ENCODE measurements at places on chromosomes 1 and 21. TPM values are rescaled to one million over a fixed set of nuclear protein-coding genes. Genes with fewer than 3 reads are reported as not detected.

TENT5C gene
- total RNA-seq = 7.0 TPM

OR2T33 gene
- not detected for total RNA-seq

ARMH1 gene
- not detected for total RNA-seq

CD247 gene
- total RNA-seq = not detected

LRRC52 gene
- total RNA-seq = not detected

GNB1 gene
- 320 TPM for total RNA-seq

CD160 gene
- not detected for total RNA-seq

DNA sequence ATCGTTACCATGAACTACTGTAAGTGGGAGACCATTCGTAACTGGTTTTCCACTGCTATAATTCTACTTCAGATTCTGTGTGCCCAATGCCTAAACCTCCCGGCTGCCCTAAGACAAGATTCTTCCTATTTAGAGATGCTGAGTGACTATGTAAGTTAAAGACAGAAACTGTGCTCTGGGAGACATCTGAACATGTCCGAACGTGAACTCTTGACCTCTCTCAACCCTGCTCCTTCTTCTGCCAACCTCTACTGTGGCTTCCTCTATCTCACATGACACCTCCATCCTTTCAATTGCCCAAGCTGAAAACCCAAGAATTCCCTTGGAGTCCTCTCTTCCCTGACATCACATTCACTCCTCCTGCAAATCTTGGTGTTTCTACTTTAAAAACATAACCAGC is 182.9 kb downstream of the AKT3 start:
- no peaks in the 10 kb centered on the region for H3K27me3 ChIP-seq
- no peaks in the 10 kb centered on the region for H3K36me3 ChIP-seq
- no peak overlapping the region for H3K27ac ChIP-seq
- H3K4me1 ChIP-seq = no peaks in the 10 kb centered on the region
- DNase-seq = no peak

DNA sequence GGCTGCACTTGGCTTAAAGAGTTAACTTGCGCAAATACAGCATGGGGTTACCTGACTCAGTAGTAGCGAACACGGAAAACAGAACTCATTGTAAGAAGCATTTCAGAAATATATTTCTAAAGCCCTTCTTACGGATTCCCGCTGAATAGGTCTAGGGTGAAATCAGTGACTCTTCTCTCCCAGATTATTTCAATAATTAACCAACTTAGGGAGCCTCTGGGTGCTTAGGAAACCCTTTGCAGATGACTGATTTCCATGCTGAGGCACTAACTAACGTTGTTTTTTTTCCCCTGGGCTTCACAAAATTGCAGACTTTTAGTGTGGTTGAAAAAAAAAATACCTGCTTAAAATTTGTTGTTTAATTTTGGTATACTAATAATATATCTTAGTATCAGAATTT is 40.3 kb downstream of the BTG3 start:
- H3K36me3 ChIP-seq = no peaks in the 10 kb centered on the region
- no peak for DNase-seq
- H3K4me3 ChIP-seq = no peak overlapping the region
- H3K4me1 ChIP-seq = no peaks in the 10 kb centered on the region

DNA sequence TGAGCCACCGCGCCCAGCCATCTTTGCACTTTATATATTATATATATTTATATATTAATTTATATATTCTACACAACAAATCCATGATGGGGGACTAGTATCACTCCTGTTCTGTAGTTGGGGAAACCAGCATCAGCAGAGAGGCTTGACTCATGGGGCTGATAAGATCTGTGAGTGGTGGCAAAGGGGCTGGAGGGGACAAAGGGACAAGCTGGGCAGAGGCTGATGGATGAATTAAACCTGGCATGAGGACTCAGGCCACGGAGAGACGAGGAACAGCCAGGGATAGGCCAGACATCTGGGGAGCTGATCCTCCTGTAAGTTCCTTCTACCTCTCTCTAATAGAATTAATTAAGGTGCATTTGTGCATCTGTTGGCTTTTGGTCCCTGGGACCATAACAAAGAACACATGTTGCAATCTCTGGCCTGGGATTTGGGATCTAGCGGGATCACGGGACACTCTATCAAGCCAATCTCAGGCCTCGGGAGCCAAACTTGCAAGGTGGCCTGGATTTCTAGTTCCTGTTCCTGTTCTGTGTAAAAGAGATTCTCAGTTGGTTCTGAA is 7.6 kb downstream of the CNR2 start:
- H3K27me3 ChIP-seq = no peaks in the 10 kb centered on the region
- H3K36me3 ChIP-seq = no peaks in the 10 kb centered on the region
- H3K27ac ChIP-seq = no peak overlapping the region
- DNase-seq = no peak
- no peak overlapping the region for H3K4me3 ChIP-seq

DNA sequence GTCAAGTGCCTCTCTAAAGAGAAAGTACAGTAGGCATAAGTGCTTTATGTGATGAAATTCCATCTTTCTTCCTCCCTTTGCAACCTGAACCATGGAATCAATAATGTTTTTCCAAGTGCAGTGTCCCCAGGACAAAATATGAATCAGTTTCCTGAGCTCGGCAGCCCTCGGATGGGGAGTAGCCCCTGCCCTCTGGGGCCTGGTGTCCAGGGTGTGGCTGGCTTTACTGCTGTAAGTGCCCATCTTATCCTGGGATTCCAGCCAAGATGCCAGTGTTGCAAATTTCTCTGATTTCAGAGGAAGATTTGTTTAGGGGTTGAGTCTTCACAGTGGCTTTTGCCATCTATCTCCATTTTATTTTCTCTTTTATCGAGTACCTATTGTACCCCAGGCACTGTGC is 40.5 kb upstream of the SRP9 start:
- no peak overlapping the region for H3K4me3 ChIP-seq
- no peaks in the 10 kb centered on the region for H3K4me1 ChIP-seq
- H3K36me3 ChIP-seq = no peaks in the 10 kb centered on the region
- no peak for DNase-seq
- no peak overlapping the region for H3K27ac ChIP-seq

GRCh38 chr1:84701376-84701775 is 11.1 kb upstream of the SSX2IP start:
- no peaks in the 10 kb centered on the region for H3K36me3 ChIP-seq
- no peak overlapping the region for H3K4me3 ChIP-seq
- no peak for DNase-seq
- H3K4me1 ChIP-seq = no peaks in the 10 kb centered on the region
- no peaks in the 10 kb centered on the region for H3K27me3 ChIP-seq

DNA sequence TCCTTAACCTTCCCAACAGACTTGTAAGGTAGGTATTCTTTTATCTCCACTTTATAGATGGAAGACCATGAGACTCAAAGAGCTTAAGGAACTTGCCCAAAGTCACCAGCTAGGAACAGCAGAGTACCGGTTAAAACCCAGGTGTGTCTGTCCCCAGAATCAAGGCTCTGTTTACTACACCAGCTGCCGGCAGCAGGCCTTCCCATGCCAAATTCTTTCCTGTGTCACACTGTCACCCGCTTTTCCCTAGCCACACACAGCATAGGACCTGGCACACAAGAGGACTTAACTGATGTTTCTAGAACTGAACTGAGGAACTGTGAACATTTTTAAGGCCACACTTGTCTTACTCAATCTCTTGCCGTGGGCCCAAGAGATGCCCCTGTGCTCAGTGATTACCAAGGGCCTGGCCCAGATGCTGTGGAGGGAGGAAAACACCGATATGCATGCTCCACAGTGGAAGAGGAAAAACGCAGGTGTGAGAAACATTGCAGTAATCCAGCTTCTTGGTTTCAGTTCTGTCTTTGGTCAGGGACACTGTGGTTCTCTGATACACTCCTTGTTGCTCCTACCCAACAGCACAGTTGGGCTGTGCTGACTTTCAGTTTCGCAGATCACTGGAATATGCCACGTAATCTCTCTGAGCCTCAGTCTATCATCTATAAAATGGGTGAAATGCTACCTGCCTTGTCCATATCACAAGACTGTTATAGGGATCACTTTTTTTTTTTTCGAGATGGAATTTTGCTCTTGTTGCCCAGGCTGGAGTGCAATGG is 13.9 kb upstream of the LY9 start:
- H3K4me1 ChIP-seq = no peaks in the 10 kb centered on the region
- H3K36me3 ChIP-seq = no peaks in the 10 kb centered on the region
- H3K27ac ChIP-seq = no peak overlapping the region
- H3K4me3 ChIP-seq = no peak overlapping the region
- no peaks in the 10 kb centered on the region for H3K27me3 ChIP-seq
- no peak for DNase-seq

- DNase-seq = no peak
- no peaks in the 10 kb centered on the region for H3K27me3 ChIP-seq
- H3K36me3 ChIP-seq = no peaks in the 10 kb centered on the region
- H3K4me1 ChIP-seq = no peaks in the 10 kb centered on the region
- H3K4me3 ChIP-seq = no peak overlapping the region
- no peak overlapping the region for H3K27ac ChIP-seq
Measured at GRCh38 chr21:42834726-42835191, 44.6 kb downstream of the WDR4 start.

DNA sequence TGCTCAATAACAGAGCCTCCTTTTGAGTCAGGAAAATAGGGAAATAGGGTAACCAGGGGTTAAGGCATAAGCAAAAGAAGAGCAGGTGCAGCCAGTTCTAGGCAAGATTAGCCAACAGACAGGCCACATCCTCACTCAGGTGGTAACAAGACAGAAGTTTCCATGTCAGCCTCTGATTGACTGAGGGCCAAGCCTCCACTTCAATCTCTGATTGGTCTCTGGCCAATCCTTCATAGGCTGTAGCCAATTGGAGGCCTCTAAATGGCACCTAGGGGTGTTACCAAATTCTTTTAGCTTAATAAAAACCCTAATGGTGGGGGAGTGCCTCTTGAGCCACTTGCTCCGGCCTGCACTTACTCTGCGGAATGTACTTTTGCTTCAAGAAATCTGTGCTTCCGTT is 37.2 kb downstream of the LACTBL1 start:
- no peak for DNase-seq
- no peak overlapping the region for H3K27ac ChIP-seq
- no peaks in the 10 kb centered on the region for H3K4me1 ChIP-seq
- H3K4me3 ChIP-seq = no peak overlapping the region
- H3K36me3 ChIP-seq = no peaks in the 10 kb centered on the region

- DNase-seq = no peak
- H3K27me3 ChIP-seq = no peaks in the 10 kb centered on the region
- H3K27ac ChIP-seq = no peak overlapping the region
- no peaks in the 10 kb centered on the region for H3K4me1 ChIP-seq
- no peak overlapping the region for H3K4me3 ChIP-seq
- no peaks in the 10 kb centered on the region for H3K36me3 ChIP-seq
Measured at GRCh38 chr1:234591131-234591530, 18.8 kb downstream of the IRF2BP2 start.

GRCh38 chr1:216935901-216936300 is 212.7 kb upstream of the ESRRG start:
- no peaks in the 10 kb centered on the region for H3K36me3 ChIP-seq
- no peak overlapping the region for H3K27ac ChIP-seq
- no peaks in the 10 kb centered on the region for H3K4me1 ChIP-seq
- no peaks in the 10 kb centered on the region for H3K27me3 ChIP-seq

- H3K4me1 ChIP-seq = no peaks in the 10 kb centered on the region
- no peak overlapping the region for H3K4me3 ChIP-seq
- H3K27ac ChIP-seq = no peak overlapping the region
- no peaks in the 10 kb centered on the region for H3K27me3 ChIP-seq
Measured at GRCh38 chr1:77900687-77901293, 12.4 kb downstream of the NEXN start.

DNA sequence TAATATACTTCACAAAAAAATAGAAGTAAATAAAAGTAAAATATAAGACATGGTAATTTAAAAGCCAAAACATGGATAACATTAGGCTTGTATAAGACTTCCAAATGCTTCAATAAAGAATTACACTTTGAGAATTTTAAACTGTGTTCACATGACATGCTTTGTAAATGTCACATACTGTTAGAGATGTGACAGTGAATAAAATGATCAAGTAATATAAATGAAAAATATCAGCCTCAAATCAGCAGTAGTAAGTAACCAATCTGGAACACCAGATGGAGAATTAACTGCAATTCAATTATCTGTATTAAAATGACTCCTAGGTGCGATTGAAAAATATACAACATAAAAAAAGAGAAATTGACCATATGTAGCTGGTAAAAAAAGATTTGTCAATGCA is 1260.8 kb downstream of the BRINP3 start:
- H3K27me3 ChIP-seq = no peaks in the 10 kb centered on the region
- H3K36me3 ChIP-seq = no peaks in the 10 kb centered on the region
- H3K4me1 ChIP-seq = no peaks in the 10 kb centered on the region

- no peaks in the 10 kb centered on the region for H3K4me1 ChIP-seq
- H3K36me3 ChIP-seq = no peaks in the 10 kb centered on the region
- no peak for DNase-seq
- no peak overlapping the region for H3K27ac ChIP-seq
- no peak overlapping the region for H3K4me3 ChIP-seq
Measured at GRCh38 chr1:52904927-52905698, 16.4 kb downstream of the ECHDC2 start.

DNA sequence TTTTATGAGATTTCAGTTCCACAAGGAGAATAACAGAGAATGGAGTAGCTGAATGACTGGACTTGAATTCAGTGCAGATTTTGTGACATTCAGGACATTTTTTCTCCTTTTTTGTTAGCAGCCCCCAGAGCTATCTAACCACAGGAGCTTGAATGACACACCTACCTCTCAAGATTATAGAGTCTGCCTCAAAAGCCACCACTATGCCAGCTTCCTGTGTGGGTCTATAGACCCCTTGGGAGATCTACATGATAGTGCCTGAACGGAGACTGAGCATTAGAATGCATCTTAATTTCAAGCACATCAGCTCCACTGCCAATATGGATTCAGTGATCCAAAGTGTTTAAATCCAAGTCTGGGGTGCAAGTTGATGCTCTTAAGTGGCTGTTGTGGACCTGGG is 74.4 kb upstream of the ZNF648 start:
- no peak for DNase-seq
- H3K4me3 ChIP-seq = no peak overlapping the region
- H3K36me3 ChIP-seq = no peaks in the 10 kb centered on the region
- H3K27me3 ChIP-seq = no peaks in the 10 kb centered on the region
- no peak overlapping the region for H3K27ac ChIP-seq

DNA sequence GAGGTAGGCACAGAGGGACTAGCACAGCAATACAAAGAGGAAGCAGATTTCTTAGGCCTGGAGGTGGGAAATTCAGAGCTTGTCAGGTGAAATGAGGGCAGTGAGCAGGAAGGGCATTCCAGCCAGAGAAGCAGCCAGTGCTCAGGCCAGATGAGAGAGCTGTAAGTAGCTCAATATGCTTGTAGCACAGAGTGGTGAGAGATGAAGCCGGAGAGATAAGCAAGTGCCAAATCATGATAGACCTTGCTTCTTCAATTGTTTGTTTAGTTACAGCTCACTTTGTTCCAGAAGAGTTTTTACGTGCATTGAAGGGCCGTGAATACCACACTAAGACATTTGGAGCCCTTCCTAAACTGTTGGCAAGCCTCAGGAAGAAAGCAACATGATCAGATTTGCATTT is 42.0 kb upstream of the ADAMTS1 start:
- DNase-seq = no peak
- no peaks in the 10 kb centered on the region for H3K4me1 ChIP-seq
- H3K27me3 ChIP-seq = no peaks in the 10 kb centered on the region
- no peaks in the 10 kb centered on the region for H3K36me3 ChIP-seq
- no peak overlapping the region for H3K27ac ChIP-seq

DNA sequence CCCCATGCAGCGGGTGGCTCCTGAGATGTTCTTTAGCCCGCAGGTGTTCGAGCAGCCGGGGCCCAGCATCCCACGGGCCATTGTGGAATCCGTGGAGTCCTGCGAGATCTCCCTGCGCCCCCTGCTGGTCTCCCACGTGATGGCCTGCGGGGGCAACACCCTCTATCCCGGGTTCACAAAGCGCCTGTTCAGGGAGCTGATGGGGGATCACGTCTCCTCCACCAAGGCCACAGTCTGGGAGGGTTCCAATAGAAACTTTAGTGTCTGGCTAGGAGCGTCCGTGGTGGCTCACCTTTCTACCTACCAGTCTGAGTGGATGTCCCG is 71.0 kb downstream of the ACTL8 start:
- no peaks in the 10 kb centered on the region for H3K36me3 ChIP-seq
- peak; percentile 17 for DNase-seq
- H3K4me1 ChIP-seq = no peaks in the 10 kb centered on the region
